HL-60 (cell line): ENCODE measurements at places on chromosomes 11 and 22.

- no peak for DNase-seq
Observed at GRCh38 chr11:9982796-9983579, 311.0 kb downstream of the SBF2 start.

DNA sequence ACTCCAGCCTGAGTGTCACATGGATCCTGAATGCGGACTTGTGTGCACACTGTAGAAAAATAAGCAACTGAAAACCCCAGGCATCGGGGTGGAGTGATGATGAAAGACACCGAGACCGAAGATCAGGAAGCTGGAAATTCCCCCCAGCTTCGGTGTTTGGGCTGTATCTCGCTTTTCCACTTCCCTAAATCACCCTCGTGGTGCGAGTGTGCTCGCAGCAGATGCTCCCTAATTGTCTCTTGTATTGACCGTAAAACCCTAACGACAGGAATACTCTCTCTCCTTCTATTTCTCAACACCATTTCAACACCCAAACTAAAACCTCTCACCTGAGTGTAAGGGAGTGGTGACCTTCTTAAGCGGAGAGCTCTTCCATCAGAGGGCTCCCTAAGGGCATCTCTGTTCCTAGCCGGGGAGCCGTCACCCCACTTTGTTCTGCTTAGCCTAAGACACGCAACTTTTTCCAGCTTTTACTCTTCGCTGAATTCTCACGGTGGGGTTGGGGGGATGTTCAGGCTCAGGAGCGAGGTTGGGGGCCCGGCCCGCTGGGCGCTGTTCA lies 635 bp upstream of the GRK3 start:
- peak; percentile 86 for DNase-seq

- DNase-seq, result no peak
Observed at GRCh38 chr11:114156782-114157181, 97.3 kb downstream of the ZBTB16 start.

GRCh38 chr11:33557201-33557600 lies 143.4 kb downstream of the C11orf91 start:
- DNase-seq, result no peak

DNA sequence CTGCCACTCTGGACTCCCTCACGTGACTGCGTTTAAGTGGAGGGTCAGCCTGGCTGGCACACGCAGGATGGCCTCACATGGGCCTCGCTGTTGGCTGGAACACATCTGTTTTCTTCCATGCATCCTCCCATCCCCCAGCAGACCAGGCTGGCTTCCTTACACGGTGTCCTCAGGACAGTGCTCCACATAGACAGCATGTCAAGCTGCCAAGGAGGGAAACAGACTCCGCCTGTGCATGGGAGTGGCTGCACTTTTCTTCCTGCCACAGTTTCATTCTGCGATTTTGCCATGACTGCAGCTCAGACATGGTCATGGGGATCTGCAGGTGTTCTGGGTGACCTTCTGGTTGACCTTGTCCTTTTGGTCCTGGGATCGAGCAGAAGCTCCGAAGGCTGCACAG lies 344.2 kb downstream of the SHANK2 start:
- DNase-seq, result no peak

DNA sequence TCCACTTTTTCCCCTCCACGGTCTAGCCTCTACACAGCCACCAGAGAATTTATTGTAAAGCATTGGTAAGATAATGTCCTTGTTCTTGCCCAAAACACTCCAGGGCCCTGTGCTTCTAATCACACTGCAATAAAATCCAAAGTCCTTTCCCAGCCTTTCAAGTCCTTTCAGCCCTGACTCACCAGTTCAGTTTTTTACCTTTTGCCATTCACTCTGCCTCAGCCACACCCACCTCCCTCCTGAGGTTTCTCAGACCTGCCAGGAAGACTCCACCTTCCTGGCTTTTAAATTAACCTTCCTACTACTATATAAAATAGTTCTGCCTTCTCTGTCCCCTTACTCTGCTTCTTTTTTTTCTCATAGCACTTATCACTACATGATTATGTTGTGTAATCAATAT lies 91.0 kb upstream of the ARHGAP32 start:
- no peak for DNase-seq

DNA sequence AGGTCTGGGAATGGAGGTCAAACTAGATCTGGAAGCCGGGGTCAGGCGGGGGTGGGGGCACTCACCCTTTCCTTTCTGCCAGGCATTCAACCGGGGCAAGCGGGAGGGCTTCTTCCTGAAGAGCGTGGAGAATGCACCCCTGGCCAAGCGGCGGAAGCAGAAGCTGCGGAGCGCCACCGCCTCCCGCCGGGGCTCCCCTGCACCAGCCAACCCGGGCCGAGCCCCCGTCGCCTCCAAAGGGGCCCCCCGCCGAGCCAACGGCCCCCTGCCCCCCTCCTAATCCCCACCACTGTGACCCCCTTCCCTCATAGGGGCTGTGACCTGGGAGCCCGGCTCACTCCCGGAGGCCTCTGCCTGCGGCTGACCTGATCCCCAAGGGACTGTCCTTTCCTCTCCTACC lies 12.2 kb downstream of the RPS6KA4 start:
- DNase-seq, result no peak

DNA sequence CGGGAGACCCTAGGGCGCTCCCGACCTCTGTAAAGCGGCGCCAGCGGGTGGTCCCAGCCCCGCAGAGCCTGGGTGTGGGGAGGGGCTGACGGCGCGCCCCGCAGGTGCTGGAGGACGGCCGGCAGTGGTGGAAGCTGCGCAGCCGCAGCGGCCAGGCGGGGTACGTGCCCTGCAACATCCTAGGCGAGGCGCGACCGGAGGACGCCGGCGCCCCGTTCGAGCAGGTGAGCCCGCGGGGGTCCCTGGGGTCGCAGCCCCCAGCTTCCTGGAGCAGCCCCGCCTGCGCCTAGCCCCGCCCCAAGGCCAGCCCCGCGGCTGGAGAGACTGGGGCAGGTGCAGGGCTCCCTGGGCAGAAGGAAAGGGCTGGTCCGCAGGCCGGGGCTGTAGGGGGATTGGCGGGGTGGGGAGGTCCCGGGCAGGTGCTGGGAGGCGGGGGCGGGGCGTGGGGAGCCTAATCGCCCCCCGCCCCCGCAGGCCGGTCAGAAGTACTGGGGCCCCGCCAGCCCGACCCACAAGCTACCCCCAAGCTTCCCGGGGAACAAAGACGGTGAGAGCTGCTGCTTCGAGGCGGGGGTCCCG lies 19.7 kb downstream of the EPS8L2 start:
- DNase-seq, result no peak

- DNase-seq, result no peak
Observed at GRCh38 chr11:19100885-19101284, 16.1 kb upstream of the ZDHHC13 start.

GRCh38 chr11:120226242-120226641 lies 13.7 kb upstream of the POU2F3 start:
- no peak for DNase-seq

- DNase-seq, result no peak
Observed at GRCh38 chr11:102448869-102449224, 3.7 kb downstream of the TMEM123 start.

DNA sequence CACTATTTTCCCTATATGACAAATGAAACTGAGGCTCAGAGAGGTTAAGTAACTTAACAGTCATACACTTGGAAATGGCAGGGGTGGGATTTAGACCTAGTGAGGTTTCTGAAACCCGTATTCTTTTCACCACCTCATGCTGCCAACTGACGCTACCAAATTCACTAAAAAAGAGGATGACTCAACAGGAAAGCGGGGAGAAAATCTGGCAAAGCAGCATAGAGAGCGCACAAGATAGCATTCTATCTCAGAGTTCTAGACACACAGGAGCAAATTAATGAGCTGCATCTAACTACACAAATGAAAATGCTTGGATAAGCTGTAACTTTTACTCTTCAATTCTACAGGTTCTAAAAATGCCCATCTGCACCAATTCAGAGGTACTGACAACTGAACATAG lies 136.4 kb downstream of the RBFOX2 start:
- DNase-seq, result no peak

DNA sequence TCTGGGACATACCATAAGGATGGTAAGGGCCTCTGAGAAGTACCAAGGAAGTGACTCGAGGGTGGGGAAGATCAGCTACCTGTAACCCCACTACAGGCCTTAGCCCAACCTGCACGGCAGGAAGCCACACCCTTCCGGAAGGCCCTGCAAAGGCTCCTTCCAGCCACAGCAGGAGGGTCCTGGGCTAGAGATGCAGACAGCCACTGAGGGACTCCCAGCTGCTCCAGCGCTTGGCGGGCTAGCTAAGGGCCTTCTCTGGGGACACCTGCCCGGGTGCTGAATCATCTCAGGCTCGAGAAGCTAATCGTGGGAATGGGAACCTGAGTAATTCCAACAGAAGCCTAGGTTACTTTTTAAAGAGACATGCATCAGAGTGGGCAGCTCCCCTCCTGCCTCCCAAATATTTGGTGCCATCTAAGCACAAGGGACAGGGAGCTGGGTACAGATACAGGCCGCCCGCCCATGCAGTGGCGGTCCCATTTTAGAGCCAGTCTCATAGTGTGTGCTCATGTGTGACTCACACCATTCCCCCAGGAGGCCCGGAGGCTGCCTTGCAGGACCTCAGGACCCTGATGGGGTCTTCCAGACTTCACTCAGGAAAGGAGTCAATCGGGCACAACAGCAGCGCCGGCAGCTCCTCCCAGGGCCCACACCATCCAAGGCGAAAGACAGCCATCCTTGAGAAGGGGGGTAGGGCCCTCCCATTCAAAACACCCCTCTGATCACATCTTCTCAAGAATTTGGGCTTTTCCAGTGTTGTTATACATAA lies 8.0 kb downstream of the MYH9 start:
- DNase-seq, result no peak

- DNase-seq, result no peak
Observed at GRCh38 chr11:17719028-17719937, at the start of gene MYOD1. TSS of gene MYOD1 (plus strand) at chr11:17719571. CDS start at chr11:17719783, 212 bp downstream.
